ENCODE measurements at places on chromosomes 5 and 9. TPM values are rescaled to one million over a fixed set of nuclear protein-coding genes. Genes with fewer than 3 reads are reported as not detected.

The ARHGEF37 gene
- 5.3 TPM for total RNA-seq

The ACOT12 gene
- 2.0 TPM for total RNA-seq

The DOLPP1 gene
- 4.9 TPM for total RNA-seq

The DOK3 gene
- 0.99 TPM for total RNA-seq

The PLPP1 gene
- total RNA-seq: 73.5 TPM

The GABRA6 gene
- total RNA-seq: not detected

The KLF9 gene
- total RNA-seq: 27.6 TPM

The PCDHGA1 gene
- total RNA-seq: 1.8 TPM

The TMEM174 gene
- not detected for total RNA-seq

The ASS1 gene
- total RNA-seq: 223 TPM

The PCDHA8 gene
- 0.33 TPM for total RNA-seq

The ABO gene
- not detected for total RNA-seq

The SLC4A9 gene
- not detected for total RNA-seq

The CDKN2A gene
- total RNA-seq: 10.8 TPM

The PDE6A gene
- under 0.01 TPM for total RNA-seq

The C5orf46 gene
- total RNA-seq: not detected

The TNIP1 gene
- total RNA-seq: 59.1 TPM

The PIK3R1 gene
- total RNA-seq: 36.3 TPM

The PRLR gene
- 0.33 TPM for total RNA-seq

The BASP1 gene
- total RNA-seq: 186 TPM

The IFNE gene
- 6.6 TPM for total RNA-seq

The CFAP90 gene
- not detected for total RNA-seq

The PCDHB16 gene
- 0.51 TPM for total RNA-seq

The NKD2 gene
- under 0.01 TPM for total RNA-seq

The ADAMTSL2 gene
- total RNA-seq: under 0.01 TPM

The NXNL2 gene
- total RNA-seq: 1.3 TPM

The LECT2 gene
- total RNA-seq: not detected

The MYORG gene
- 0.83 TPM for total RNA-seq

The ADAMTS13 gene
- total RNA-seq: 3.1 TPM

The PIP5KL1 gene
- total RNA-seq: 2.5 TPM

The EGFLAM gene
- total RNA-seq: 0.33 TPM

The CDC37L1 gene
- 15.4 TPM for total RNA-seq

The AKNA gene
- total RNA-seq: 9.8 TPM

The DCAF10 gene
- total RNA-seq: 26.6 TPM

The STOM gene
- total RNA-seq: 248 TPM

The MARCHF6 gene
- 67.9 TPM for total RNA-seq

The CARTPT gene
- not detected for total RNA-seq

The STKLD1 gene
- total RNA-seq: 0.99 TPM

The NIM1K gene
- total RNA-seq: 7.7 TPM

The PCDHB13 gene
- total RNA-seq: 0.26 TPM

The KIF20A gene
- total RNA-seq: 23.8 TPM

The C5orf47 gene
- total RNA-seq: not detected

The NRG2 gene
- 0.51 TPM for total RNA-seq

The PPP3R2 gene
- total RNA-seq: not detected

The ZNF883 gene
- total RNA-seq: 6.2 TPM

The KCNIP1 gene
- total RNA-seq: not detected

The VCAN gene
- total RNA-seq: 190 TPM

The MCTP1 gene
- total RNA-seq: 3.6 TPM

The ZNF462 gene
- 27.4 TPM for total RNA-seq

The ETF1 gene
- 117 TPM for total RNA-seq

The SPOCK1 gene
- total RNA-seq: 30.3 TPM
